ENCODE measurements at places on chromosomes 13 and 19.

DNA sequence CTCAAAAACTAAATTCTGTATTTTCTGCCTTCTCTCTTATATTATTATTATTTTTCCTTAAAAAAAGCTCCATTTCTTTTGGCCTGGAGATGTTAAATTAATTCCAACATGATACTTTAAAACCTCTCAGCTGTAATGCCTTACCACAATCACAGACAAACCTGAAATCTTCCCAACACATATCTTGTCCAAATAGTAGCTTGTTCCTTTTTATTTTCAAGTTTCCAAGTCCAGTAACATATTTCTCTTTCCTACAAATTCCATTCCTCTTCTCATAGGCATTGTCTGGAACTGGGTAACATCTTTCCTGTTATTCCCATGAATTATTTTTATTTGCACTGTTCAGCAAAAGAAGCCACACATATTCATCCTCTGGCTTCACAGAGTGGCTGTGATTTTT, 137.0 kb downstream of the SLITRK6 start:
- peaks cover 4% of the 10 kb centered on the region for H3K4me1 ChIP-seq
- no peak overlapping the region for H3K4me3 ChIP-seq
- H3K27me3 ChIP-seq, result no peaks in the 10 kb centered on the region

- H3K4me1 ChIP-seq, result peaks cover 3% of the 10 kb centered on the region
- DNase-seq, result peak; percentile 97
- H3K27ac ChIP-seq, result peak overlapping the region; percentile 39
- peaks cover 6% of the 10 kb centered on the region for H3K36me3 ChIP-seq
- H3K4me3 ChIP-seq, result peak overlapping the region; percentile 95
These were observed 2.8 kb downstream of the ZFP36 start for GRCh38 chr19:39409208-39410016.

DNA sequence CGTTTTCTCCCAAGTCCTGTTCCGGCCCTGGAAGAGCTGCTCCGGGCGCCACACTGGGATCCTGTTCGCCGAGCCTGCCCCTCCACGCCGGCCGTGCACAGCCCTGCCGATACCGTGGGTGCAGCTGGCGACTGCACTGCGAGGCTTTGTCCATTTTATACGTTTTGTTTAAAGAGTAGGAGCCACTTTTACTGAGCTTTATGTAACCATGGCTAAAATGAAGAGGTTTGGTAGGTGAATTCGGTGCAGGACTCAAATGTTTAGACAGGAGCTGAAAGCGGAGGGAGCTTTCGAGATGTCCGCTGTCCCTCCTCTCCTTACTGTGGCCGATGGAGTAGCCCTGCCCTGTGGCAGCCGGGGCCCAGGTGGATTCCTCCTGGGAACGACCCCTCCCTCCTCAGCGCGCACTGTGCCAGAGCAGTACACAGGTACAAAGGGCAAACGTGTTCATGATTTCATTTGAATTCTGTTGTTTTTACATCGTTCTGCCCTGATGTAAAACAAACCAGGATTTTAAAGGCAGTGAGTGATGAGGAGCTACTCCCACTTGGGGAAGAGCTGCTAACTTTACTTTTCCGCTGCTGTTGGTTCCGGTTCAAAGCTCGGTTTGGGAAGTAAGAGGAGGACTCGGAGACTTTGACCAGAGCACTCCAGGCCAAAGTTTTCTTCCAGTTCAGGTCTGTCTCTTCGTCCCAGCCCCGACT, 1.7 kb downstream of the COL4A2 start:
- peak overlapping the region; percentile 20 for H3K27ac ChIP-seq
- peaks cover 47% of the 10 kb centered on the region for H3K36me3 ChIP-seq
- peaks cover 38% of the 10 kb centered on the region for H3K4me1 ChIP-seq
- H3K4me3 ChIP-seq, result peak overlapping the region; percentile 92
- no peaks in the 10 kb centered on the region for H3K27me3 ChIP-seq

GRCh38 chr13:86080340-86080995, 281.2 kb upstream of the SLITRK6 start:
- H3K27me3 ChIP-seq, result no peaks in the 10 kb centered on the region
- DNase-seq, result no peak
- no peaks in the 10 kb centered on the region for H3K4me1 ChIP-seq
- H3K27ac ChIP-seq, result no peak overlapping the region
- no peaks in the 10 kb centered on the region for H3K36me3 ChIP-seq
- no peak overlapping the region for H3K4me3 ChIP-seq

- no peaks in the 10 kb centered on the region for H3K27me3 ChIP-seq
- H3K36me3 ChIP-seq, result peaks cover 69% of the 10 kb centered on the region
- no peak for DNase-seq
- H3K4me3 ChIP-seq, result no peak overlapping the region
- H3K27ac ChIP-seq, result no peak overlapping the region
These were observed 23.3 kb downstream of the PRR12 start for GRCh38 chr19:49614096-49614833.

Data from endodermal cell (in vitro differentiated cells).